ENCODE measurements at places on chromosomes 2 and 18. TPM values are rescaled to one million over a fixed set of nuclear protein-coding genes. Genes with fewer than 3 reads are reported as not detected.

The DUSP19 gene
- total RNA-seq = 2.9 TPM

The CETN1 gene
- total RNA-seq = not detected

The RAPGEF4 gene
- total RNA-seq = 0.33 TPM

The ADCYAP1 gene
- not detected for total RNA-seq

The MDH1B gene
- total RNA-seq = 1.1 TPM

The PLEK gene
- total RNA-seq = 2.3 TPM

GRCh38 chr2:12168791-12169388 is 422.5 kb downstream of the LPIN1 start:
- H3K36me3 ChIP-seq = no peaks in the 10 kb centered on the region
- peak overlapping the region; percentile 27 for H3K4me3 ChIP-seq
- DNase-seq = no peak

DNA sequence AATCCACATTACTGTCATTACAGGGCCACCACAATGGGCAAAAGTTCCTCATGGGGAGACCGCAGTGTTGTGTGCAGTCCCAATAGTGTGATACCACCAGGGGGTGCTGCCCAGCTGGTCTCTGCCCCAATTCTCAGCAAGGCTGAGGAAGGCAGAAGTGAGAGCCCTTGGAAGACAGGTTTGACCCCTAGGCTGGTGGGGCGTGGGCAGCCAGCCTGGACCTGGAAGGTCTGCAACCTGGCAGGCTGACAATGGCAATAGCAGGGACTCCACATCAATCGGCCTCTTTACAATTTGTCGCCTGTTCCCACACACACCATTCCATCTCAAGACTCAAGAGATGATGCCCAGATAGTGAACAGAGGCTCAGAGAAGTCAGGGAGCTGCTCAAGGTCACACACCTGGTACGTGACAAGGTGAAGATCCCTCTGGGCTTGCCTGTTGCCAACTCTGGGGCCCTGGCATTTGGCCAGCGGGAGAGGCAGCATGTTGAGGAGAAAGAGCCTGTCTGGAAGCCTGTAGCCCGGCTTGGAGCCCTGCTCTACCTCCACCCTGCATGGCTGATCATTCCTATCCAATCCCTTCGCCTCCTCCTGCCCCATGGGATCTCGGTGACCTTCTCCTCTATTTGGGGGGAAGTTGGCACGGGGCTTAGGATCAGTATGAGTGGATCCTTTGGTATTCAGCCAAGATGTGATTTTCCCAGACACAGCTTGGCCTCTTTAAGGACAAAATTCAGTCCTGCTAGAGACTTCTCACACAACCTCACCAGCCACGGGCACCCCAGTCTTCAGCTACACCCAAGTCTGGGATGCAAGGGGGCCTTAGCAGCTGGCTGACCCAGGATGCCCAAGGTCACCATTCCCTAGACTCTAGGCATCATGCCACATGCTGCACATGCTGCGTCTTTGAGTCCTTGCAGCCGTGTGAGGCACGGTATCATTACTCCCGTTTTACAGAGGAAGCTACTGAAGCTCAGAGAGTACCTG is 2.9 kb upstream of the ATOH8 start:
- no peaks in the 10 kb centered on the region for H3K36me3 ChIP-seq
- H3K27me3 ChIP-seq = peaks cover 76% of the 10 kb centered on the region
- peak; percentile 54 for DNase-seq
- no peak overlapping the region for H3K4me3 ChIP-seq
- H3K4me1 ChIP-seq = peaks cover 11% of the 10 kb centered on the region

DNA sequence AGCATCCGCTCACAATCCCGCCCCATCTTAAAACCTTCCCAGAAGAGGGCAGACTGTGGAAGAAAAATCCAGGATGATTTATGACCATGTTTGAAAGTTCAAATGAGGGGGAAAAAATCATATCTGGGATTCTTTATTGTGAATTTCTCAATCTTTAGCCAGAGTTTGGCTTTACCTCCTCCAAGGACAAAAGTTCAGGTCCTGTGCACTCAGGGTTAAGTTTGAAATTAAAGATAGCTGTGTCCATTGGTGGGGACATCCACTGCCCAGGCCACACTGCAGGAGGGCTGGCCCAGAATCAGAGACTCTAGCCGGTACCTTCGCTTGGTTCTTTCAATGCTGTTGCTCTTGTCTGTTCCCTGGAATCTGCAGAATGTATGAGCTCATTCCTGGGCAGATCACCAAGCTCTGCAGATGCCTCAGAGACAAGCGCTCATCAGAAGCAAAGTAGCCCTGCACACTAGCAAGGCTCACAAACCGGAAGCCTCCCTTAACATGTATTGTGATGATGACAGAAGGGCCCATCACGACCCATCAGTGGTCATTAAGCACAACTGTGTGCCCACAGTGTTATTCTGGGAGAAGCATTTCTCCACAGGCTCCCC is 375.3 kb upstream of the KLHL29 start:
- no peak overlapping the region for H3K27ac ChIP-seq
- H3K4me1 ChIP-seq = no peaks in the 10 kb centered on the region
- no peaks in the 10 kb centered on the region for H3K36me3 ChIP-seq
- no peak for DNase-seq
- H3K4me3 ChIP-seq = no peak overlapping the region

DNA sequence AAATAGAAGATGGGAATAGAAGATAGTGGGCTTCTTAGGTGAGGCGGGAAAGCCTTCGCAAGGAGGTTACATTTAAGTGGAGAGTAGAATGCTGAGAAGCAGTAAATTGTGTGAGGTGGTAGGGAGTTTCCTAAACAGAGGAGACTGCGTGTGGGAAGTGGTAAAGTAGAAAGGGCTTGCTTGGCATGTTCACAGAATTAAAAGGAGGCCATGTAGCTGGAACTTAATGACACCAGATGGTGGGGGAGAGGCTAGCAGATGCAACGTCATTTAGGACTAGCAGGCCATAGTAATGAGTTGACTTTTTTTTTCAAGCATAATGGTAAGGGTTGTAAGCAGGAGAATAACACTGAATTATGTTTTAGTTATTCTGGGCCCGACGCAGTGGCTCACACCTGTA is 13.0 kb upstream of the RTN4 start:
- no peak overlapping the region for H3K4me3 ChIP-seq
- H3K27ac ChIP-seq = no peak overlapping the region
- H3K4me1 ChIP-seq = peaks cover 5% of the 10 kb centered on the region
- no peak for DNase-seq
- H3K36me3 ChIP-seq = no peaks in the 10 kb centered on the region

DNA sequence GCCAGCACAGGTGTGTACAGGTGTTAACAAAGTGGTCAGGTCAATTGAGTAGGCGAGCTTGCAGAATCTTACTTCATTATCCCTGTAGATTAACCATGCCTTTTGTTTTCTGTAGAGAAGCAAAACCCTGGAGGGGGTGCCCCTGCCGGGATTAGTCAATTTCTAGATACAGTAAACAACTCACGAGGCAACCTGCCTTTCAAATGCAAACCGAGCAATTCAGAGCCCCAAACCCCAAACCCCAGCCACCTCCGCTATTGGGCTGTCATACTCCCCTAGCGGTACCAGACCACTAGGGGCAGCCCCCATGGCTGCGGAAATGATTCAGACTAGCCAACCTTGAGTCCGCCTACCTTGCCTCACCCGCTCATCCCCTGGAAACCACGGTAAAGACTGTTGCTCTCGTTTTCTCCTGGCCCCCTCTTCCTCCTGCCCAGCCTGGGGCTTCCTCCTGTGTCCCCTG is 61.4 kb upstream of the KIF5C start:
- H3K36me3 ChIP-seq = no peaks in the 10 kb centered on the region
- H3K27me3 ChIP-seq = peaks cover 14% of the 10 kb centered on the region
- H3K4me3 ChIP-seq = no peak overlapping the region
- H3K27ac ChIP-seq = no peak overlapping the region
- H3K4me1 ChIP-seq = peaks cover 5% of the 10 kb centered on the region

GRCh38 chr2:204871231-204871953 is 326.1 kb downstream of the PARD3B start:
- no peak overlapping the region for H3K27ac ChIP-seq
- H3K4me1 ChIP-seq = peaks cover 21% of the 10 kb centered on the region
- peaks cover 2% of the 10 kb centered on the region for H3K36me3 ChIP-seq
- no peaks in the 10 kb centered on the region for H3K27me3 ChIP-seq
- no peak for DNase-seq

GRCh38 chr2:50125246-50125645 is 906.7 kb downstream of the NRXN1 start:
- H3K27ac ChIP-seq = no peak overlapping the region
- H3K4me1 ChIP-seq = no peaks in the 10 kb centered on the region

DNA sequence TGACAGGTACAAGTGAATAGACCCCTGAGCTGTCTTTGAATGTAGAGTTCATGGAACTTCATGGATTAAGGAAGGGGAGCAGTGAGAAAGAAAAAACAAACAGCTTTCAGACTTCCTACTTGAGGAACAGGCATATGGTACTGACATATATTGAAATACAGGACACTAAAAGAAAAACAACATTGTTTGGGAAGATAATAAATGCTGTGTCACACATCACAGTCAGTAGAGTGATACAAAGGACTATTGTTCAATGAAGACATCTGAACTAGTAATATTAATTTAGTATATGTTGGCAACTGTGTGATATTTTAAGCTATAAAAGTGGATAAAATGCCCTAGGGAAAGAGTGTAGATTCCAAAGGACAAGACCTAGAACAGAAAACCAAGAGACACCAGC is 3.3 kb downstream of the DSC2 start:
- no peak for DNase-seq
- H3K4me1 ChIP-seq = no peaks in the 10 kb centered on the region
- H3K4me3 ChIP-seq = no peak overlapping the region
- H3K27me3 ChIP-seq = peaks cover 43% of the 10 kb centered on the region

- H3K4me3 ChIP-seq = no peak overlapping the region
- no peak overlapping the region for H3K27ac ChIP-seq
- no peaks in the 10 kb centered on the region for H3K36me3 ChIP-seq
- H3K27me3 ChIP-seq = no peaks in the 10 kb centered on the region
- DNase-seq = no peak
- no peaks in the 10 kb centered on the region for H3K4me1 ChIP-seq
Measured at GRCh38 chr2:145721681-145722080, 1201.8 kb upstream of the ZEB2 start.

GRCh38 chr18:74689251-74689650 is 91.6 kb downstream of the ZNF407 start:
- H3K4me3 ChIP-seq = no peak overlapping the region
- DNase-seq = no peak
- peaks cover 4% of the 10 kb centered on the region for H3K4me1 ChIP-seq
- H3K27ac ChIP-seq = no peak overlapping the region

DNA sequence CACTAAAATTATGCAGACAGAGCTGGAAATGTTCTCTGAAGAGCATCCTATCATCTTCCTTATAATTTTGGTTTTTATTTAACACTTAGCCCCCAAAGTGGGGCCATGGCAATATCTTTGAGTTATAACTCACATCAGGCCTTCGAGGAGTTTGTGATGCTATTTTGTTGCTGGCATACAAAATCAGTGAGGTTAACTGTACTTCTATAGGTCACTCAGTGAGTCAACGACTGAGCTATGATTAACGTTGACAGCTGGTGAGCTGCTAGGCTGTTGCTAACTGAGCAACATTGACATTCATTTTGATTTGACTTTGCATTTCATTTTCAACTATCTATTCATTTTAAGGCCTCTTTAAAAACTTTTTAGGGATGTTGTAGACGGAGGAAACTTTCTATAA is 50.0 kb downstream of the GPD2 start:
- no peak overlapping the region for H3K27ac ChIP-seq
- no peak overlapping the region for H3K4me3 ChIP-seq
- peaks cover 39% of the 10 kb centered on the region for H3K4me1 ChIP-seq
- H3K36me3 ChIP-seq = peaks cover 14% of the 10 kb centered on the region
- DNase-seq = no peak

DNA sequence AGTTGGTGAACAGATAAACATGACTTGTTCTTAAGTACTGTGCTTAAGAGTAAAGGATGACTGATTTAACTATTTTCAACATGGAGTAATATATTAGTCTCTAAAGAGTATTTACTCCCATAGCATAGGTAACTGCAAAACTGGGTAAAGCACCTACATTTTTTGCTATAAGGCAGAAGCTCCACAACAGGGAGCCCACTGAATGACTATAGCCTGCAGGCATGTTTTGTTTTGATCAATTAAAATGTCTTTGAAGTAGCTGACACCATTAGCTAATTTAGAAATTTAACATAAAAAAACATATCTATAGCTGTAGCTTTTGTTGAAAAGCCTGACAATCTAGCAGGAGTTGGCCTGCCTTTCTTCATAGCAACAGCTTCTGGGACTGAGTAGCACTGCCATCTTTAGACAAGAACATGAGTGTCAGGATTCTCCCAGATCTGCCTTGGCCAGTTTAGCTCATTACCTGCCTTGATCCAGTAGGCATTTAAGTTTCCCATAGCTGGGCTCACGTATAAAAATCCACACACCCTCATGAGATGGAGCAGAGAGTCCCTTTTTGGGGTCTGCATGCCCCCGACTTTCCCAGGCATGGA is 1935.1 kb upstream of the PIK3C3 start:
- no peak overlapping the region for H3K27ac ChIP-seq
- no peaks in the 10 kb centered on the region for H3K36me3 ChIP-seq
- H3K4me3 ChIP-seq = no peak overlapping the region
- H3K4me1 ChIP-seq = no peaks in the 10 kb centered on the region
- DNase-seq = no peak
- H3K27me3 ChIP-seq = no peaks in the 10 kb centered on the region

GRCh38 chr2:10520154-10520553 is 72.0 kb upstream of the ODC1 start:
- H3K27ac ChIP-seq = no peak overlapping the region
- DNase-seq = no peak
- H3K4me3 ChIP-seq = no peak overlapping the region
- peaks cover 2% of the 10 kb centered on the region for H3K4me1 ChIP-seq
- H3K36me3 ChIP-seq = peaks cover 2% of the 10 kb centered on the region
- no peaks in the 10 kb centered on the region for H3K27me3 ChIP-seq

- no peaks in the 10 kb centered on the region for H3K27me3 ChIP-seq
- peaks cover 26% of the 10 kb centered on the region for H3K36me3 ChIP-seq
- peaks cover 33% of the 10 kb centered on the region for H3K4me1 ChIP-seq
- peak overlapping the region; percentile 91 for H3K4me3 ChIP-seq
- no peak for DNase-seq
- no peak overlapping the region for H3K27ac ChIP-seq
Measured at GRCh38 chr2:162074928-162075688, 1.1 kb upstream of the DPP4 start.

All from activated naive CD8-positive, alpha-beta T cell treated with anti-CD3 and anti-CD28 coated beads for 36 hours (primary cell).